T-helper 2 cell (primary cell): ENCODE measurements at places on chromosomes 3 and 15.

DNA sequence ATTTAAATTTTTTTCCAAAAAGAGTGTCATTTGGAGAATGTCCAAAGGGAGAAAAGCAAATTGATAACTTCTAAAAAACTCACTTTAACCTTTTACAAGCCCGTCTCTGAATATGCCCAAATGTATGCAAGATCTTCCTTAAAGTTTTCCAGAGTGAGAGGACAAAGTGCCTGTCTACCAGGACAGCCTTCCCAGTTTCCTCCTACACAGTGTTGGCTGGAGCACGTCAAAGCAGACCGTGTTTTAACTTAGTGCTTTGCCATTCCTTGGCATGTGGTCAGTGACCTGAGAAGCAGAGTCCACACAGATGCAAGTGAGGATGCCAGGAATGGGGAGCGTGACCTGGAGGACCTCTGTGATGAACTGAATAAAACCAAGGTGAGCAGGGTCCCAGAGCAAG, 245.7 kb downstream of the FAM43A start:
- DNase-seq, result no peak

DNA sequence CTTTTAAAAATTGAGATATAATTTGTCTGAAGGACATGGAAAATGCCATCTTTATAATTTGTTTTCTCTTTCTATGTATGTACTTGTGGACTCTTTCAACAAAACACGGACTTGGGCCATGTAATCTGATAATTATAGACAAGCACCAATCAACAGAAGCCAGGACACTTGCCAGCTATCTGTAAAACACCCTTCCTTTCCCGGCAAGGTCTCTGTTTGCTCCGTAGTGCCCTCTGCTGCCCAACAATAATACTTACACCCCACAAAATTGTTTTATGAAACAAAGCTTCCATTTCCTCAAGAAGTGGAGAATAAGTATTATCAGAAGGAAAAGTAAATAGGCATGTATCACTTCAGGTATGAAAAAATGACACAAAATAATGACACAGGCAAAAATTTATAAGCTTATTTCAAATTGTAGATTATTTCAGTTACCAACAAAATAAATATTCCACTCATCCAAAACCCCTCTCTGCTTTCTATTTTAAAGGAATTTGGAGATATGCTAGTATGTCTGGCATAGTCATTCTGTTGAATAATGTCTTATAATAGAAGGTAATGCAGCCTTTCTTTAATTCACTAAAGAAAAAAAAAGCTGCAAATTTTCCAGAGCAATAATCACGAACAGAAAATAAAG, 32.8 kb downstream of the MYH15 start:
- peak; percentile 39 for DNase-seq

DNA sequence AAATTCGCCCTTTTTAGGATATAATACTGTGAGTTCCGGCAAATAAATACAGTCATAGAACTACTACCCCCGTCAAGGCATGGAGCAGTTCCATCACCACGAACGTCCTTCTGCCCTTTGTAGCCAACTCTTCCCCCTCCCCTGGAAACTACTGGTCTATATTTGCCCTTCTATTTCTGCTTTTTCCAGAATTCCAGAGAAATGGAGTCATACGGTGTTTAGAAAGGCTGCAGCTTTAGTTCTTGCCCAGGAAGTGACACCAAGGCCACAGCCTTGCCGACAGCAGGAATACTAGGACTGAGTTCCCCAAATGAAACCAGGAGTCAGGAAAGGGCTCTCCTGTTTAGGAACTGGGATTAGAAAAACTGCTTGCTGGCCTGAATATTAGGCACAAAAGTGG, 291.2 kb downstream of the FAM43A start:
- no peak for DNase-seq

- no peak for DNase-seq
Observed at GRCh38 chr15:85880501-85881190, 85.9 kb upstream of the KLHL25 start.

DNA sequence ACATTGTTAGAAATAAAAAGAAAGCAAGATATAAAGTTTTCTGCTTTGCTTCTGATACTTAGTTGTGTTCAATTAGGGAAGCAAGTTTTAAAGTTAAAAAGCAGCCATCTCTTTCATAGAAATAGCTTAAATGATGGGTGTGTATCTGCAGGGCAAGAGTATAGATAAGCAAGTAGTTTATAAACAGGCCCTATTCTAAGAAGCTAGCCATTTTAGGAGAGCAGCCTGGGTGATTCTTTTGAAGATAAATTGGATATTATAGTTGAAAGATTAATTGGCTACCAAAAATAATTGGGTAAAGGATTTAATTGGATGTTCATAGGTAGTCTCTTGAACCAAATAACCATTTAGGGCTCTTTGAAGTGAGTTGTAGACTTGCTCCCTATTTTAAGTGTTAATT, 5.6 kb downstream of the EIF3J start:
- no peak for DNase-seq

DNA sequence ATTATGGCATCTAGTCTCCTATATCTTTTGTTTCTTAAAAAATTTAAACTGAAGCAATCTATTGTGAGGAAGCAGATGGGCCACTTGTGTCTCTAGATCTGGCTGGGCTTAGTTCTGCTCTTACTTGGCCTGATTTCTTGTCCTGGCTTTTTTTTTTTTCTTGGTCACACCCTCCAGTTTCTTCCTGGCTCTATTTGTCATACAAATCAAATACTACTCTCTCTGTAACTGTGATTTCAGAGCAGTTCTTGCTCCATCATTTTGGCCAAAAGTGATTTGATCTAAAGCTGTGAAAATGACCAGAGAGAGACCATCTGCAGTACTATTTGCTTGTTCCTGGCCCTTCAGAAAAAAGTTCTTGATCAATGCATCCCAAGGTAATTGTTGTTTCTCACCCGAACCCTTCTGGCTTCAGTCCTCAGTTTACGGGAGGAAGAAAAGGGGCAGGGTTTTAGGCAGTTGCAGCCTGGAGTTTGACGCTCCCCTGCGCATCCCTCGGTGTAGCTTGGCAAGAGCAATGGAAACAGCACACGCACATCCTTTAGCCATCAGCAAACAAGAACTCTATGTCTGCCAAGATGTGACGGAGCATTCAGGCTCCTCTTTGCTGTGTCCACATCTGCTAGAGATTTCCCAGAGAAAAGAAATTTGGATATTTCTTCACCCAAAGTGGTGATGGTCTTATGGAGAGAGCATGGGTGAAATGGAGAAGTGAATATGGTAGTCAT, 31.6 kb downstream of the CHST2 start:
- no peak for DNase-seq

- no peak for DNase-seq
Observed at GRCh38 chr3:143362115-143362991, 242.8 kb downstream of the CHST2 start.

- peak; percentile 27 for DNase-seq
Observed at GRCh38 chr15:45378149-45378912, at the start of gene GATM. TSS of gene GATM (minus strand) at chr15:45378544. CDS start at chr15:45378453, 91 bp downstream.

GRCh38 chr3:16145176-16145575, 29.3 kb upstream of the GALNT15 start:
- no peak for DNase-seq

DNA sequence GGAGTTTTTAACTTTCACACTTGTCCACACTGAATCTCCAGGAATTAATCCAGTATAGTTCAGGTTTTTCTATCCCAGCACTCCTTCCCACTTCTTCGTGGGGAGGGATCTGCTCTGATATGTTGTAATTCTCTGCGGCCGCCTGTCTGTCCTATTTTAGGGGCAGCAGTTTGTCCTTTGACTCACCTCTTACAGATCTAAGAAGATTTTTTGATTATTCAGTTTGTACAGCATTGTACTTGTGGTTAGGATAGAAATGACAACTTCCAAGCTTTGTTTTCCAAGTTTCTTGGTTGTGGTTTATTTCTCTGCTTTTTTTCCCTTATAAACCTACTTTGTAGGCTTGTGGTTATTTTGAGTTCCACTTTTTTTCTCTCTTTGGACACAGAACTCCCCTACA, 601.7 kb downstream of the SI start:
- DNase-seq, result no peak

DNA sequence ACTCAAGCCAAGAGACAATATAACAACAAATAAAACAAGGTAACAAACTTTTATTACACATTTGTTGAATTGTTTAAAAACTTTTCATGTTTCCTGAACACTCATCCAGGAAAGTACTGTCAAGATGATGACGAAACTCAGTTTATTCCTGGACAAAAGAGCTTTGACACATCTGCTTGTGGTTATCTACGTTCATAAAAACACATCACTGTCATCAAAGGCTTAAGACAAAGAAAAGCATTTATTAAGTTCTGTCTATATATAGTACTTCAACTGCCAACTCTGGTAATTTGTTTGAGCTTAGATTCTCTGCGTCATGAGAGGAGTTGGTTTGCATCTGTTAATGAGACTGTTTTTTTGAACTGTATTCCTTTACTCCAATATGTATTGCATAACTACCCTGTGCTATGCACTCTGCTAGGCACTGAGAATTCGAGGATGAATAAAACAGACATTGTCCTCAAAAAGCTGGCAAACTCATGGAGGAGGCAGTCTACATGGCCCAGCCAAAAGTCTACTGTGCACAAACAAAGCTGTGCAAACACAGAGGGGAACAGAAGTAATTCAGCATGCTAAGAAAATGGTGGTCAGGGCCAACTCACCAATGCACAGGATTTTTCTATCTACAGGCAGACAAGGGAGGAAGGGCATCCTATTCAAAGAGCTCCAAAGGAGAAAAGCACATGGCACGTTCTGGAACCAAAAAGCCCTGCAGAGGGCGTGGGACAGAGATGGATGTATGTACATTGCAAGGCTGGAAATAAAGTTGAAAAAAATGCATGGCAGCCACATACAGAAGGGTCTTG, 21.5 kb downstream of the PLD1 start:
- DNase-seq, result no peak

DNA sequence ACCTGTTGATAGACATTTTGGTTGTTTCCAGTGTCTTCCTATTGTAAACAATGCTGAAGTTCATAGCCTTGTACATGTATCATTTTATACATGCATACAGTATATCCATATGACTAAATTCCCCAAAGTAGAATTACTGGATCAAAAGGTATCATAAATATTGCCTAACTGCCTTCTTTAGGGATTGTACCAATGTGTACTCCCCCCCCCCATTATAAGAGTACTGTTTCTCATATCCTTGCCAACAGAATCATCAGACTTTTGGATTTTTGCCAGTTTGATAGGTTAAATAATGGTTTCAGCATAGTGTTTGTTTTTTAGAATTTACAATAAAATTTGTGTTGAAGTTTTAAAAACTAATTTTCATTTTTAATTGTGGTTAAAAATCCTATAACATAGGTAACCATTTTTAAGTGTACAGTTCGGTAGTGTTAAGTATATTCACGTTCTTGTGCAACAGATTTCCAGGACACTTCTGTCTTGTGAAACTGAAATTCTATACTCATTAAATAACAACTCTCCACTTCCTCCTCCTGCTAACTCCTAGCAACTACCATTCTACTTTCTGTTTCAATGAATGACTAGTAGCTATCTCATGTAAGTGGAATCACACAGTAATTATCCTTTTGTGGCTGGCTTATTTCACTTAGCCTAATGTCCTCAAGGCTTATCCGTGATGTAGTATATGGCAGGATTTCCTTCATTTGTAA, 30.8 kb upstream of the MAP3K13 start:
- DNase-seq, result no peak

GRCh38 chr3:106048946-106049481, 180.2 kb upstream of the CBLB start:
- DNase-seq, result no peak

DNA sequence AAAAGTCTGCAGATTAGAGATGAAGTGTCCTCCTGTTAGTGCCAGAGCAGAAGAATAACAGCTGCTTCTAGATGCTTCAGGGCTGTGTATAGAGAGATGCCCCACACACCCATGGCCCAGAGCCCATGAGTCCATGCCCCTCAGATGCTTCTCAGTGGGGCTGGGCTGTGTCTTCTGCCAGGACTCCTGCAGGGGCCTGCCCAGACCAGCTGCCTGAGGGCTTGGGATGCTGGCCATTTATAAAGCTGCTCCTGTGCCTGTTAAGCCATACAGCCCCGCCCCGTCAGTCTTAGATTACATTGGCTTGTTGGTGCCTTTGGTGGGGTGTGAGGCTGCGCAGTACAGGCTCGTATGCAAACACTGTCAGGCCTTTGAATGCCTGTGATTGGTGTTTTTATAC, 318.0 kb upstream of the CTDSPL start:
- DNase-seq, result no peak

GRCh38 chr3:193852901-193853300, 259.9 kb downstream of the OPA1 start:
- no peak for DNase-seq

GRCh38 chr3:194142156-194142910, 6.4 kb downstream of the HES1 start:
- no peak for DNase-seq
